ENCODE measurements at places on chromosomes 6 and 20. TPM values are rescaled to one million over a fixed set of nuclear protein-coding genes. Genes with fewer than 3 reads are reported as not detected.

The GNAS-AS1 gene
- 1.1 TPM for polyA plus RNA-seq

The IL17F gene
- polyA plus RNA-seq, result 0.61 TPM

The PRSS16 gene
- 0.45 TPM for polyA plus RNA-seq

The MDFI gene
- polyA plus RNA-seq, result 30.6 TPM

The RTF2 gene
- polyA plus RNA-seq, result 127 TPM

DNA sequence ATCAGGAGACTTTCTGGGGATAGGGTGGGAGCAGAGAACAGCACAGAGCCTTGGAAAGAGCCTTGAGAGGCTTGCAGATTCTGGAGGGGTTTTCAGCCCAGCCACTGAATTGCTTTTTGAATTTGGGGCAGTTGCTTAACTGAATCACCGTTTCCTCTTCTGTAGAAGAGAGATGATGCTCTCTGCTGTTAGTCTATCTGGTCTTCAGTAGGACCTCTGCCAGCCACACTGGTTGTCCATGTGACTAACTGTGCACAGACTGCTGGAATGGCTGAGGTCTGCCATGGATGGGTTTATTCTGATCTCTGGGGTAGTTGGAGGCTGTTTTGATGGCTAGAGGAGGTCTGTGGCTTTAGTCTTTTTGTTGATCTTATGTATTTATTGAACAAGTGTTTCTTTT lies 21.4 kb upstream of the PRDM1 start:
- no peak for DNase-seq

GRCh38 chr6:90386399-90387382 lies 90.0 kb upstream of the BACH2 start:
- no peak for DNase-seq

DNA sequence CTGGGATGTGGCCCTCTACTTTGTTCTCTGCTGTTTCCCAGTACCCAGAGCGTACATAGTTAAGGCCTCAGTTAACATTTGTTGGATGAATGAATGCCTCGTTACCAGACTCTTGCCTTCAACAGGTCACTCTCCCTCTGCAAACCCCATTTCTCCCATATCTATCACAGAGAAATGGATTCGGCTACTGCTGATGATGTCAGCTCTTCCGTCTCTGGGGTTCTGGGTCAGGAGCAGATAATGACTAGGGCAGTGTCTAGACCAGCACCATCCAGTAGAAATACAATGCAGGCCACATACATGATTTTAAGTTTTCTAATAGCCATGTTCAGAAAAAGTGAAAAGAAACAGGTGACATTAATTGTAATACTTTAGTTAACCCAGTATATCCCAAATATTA lies 47.9 kb downstream of the TOX2 start:
- DNase-seq, result no peak

DNA sequence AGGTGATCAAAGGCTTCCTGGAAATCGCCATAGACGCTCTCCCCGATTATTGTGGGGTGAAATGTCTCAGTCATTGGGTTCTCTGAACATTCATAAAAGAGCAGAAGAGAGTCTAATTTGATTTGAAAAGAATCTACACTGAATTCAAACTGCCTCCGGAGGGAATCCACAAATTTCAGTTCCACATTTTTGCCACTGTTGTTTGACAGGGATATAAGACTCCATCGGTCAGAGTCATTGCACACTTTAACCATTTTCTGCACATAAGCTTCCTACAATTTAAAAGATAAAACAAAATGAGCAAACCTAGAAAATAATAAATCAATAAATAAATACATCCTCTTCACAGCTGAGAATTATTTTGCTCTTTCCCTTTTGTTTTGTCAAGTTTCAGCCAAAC lies 2.3 kb downstream of the TENT5A start:
- no peak for DNase-seq

DNA sequence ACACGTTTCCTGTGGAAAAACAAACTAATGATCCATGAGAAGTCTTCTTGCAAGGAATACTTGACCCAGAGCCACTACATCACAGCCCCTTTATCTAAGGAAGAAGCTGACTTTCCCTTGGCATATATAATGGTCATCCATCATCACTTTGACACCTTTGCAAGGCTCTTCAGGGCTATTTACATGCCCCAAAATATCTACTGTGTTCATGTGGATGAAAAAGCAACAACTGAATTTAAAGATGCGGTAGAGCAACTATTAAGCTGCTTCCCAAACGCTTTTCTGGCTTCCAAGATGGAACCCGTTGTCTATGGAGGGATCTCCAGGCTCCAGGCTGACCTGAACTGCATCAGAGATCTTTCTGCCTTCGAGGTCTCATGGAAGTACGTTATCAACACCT lies 35.4 kb downstream of the GCNT2 start:
- DNase-seq, result no peak

DNA sequence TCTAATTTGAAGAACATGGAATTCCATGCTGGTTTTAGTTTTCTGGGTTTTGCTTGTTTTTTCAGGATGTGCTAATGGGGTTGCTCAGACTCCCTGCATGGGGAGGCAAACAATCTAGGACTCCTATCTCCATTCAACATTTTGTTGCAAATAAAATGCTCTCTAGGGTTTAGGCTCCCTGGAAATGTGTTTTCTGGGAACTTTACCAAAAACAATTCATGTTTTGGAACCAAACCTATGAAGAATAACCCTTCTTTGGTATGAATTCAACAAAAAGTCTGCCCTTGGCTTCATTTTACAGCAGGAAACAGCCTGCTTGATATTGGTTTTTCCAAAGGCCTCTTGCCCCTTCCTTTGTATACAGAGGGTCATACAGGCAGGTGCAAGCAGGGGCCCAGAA lies 217.7 kb downstream of the FOXA2 start:
- DNase-seq, result no peak

DNA sequence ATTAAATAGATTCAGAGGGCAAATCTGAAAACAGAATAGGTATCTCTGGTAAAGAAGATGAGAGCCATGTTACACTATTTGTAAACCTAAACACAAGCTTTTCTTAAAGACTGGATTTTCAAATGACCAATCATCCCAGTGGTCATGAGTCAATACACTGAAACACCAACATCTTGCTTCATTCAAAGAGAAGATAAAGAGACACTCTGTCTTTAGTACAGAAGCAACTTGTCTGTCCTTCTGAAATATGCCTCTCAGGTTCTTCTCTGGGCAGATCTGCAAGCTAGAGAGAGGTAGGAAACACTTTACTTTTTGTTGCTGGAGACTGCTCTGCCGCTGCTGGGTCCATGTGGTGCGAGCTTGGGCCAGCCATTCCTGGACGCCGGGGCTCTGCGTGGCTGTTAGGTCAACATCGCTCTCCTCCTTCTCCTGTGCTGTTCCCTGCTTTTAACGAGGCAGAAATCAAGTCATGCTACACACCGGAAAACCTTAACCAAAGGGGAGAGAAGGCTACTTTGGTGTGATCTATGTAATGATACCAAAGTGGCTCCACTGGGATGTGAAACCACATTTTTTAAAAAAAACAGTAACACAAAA lies 368.2 kb downstream of the SYNE1 start:
- DNase-seq, result no peak

DNA sequence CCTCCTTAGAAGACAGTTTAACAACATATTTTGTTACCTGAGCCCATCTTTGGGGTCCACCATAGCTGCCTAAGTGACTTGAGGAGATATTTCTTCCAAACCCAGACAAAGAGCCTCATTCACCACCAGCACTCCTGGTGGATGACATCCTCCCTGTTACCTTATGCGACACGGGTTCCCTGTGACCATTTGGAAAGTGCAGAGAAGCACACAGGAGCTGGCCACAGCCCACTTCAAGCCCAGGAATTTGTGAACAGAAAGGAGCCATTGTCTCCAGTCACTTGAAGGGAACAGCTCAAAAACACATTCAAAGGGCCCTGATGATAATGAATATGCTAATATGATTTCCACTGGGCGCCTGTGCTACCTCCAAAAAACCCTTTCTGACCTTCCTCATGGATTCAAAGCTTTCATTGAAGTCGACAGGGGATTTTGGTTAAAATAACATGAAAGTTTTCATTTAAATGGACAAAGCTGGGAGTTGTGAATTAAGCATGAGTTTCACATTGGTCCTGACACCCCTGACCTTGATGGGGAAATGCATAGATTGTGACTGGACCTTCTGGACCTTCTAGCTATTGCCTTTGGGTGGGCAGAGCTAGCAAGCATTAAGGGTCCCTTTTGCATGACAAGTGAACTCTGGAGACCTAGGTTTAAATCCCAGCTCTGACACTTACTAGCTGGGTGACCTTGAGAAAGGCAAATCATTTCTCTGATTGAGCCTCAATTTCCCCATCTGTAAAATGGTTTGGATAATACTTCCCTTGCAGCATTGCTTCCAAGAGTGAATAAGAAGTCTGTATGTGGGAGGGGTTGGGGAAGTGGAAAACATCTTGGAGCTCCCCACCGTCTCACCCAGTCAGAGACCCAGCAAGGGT lies 83.3 kb upstream of the SIRPA start:
- no peak for DNase-seq

GRCh38 chr6:133467231-133467981 lies 226.2 kb downstream of the EYA4 start:
- DNase-seq, result no peak

GRCh38 chr6:54574671-54575070 lies 266.4 kb downstream of the TINAG start:
- no peak for DNase-seq

GRCh38 chr6:106293116-106293515 lies 32.4 kb downstream of the ATG5 start:
- DNase-seq, result no peak

GRCh38 chr6:127391094-127391953 lies 47.9 kb upstream of the ECHDC1 start:
- no peak for DNase-seq

- DNase-seq, result no peak
Observed at GRCh38 chr6:140956571-140957369, 1176.0 kb upstream of the GJE1 start.
